Aorta (tissue), 5 donors: ENCODE measurements at places on chromosomes 3 and 15.

DNA sequence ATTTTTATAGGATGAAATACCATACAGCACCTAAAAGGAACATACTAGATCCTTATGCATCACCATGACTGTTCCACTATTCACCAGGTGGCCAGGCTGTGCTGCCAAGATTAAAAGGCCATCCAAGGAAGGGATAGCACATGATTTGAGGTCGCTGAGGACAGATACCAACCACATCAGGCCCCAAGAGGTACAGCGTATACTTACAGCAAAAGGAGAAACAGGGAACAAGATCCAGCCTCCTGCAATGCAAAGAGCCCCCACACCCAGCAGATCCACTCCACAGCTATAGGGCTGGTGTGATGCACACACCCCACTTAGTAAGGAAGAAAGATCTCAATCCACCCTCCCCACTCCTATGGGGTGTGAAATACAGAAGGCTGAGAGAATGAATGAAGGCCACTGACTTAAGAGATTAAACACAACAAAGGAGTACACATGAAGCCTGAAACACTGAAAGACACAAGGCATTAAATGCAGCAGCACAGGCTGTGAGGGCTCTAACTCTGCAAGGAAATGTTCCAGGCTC is 32.0 kb upstream of the ZNF445 start:
- no peak for DNase-seq

- no peak for DNase-seq
Measured at GRCh38 chr15:74221399-74222239, 14.5 kb upstream of the CCDC33 start.

- DNase-seq = no peak
Measured at GRCh38 chr15:57495041-57495440, 96.7 kb upstream of the MYZAP start.

- no peak for DNase-seq
Measured at GRCh38 chr3:4241595-4242170, 61.5 kb upstream of the SETMAR start.

DNA sequence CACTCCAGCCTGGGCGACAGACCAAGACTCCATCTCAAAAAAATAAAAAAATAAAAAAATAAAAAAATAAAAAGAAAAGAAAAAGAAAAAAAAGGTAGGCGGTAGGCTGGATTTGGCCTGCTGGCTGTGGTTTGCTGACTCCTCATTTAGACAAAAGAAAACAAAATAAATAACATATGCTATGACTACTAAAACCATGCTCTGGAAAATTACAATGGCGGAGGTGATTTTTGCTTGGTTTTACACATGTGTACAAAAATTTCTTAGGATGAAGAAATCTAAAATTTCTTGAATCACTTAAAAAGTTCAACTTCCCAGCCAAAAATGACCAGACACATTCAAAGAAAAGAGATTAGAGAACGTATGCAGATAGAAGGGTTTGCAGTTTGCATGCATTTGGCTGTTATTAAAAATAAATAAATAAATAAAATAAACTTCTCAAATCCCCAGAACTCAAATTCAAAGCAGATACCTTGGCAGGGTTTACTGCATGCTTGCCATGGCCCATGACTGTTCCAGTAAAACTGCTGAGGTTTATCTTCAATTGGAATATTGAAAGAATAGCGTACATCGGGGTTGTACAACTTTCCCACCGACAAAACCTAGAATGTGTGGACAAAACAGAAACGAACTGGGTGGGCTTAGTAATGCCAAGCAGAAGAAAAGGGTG is 65.9 kb downstream of the ADAMTS9 start:
- DNase-seq = no peak

DNA sequence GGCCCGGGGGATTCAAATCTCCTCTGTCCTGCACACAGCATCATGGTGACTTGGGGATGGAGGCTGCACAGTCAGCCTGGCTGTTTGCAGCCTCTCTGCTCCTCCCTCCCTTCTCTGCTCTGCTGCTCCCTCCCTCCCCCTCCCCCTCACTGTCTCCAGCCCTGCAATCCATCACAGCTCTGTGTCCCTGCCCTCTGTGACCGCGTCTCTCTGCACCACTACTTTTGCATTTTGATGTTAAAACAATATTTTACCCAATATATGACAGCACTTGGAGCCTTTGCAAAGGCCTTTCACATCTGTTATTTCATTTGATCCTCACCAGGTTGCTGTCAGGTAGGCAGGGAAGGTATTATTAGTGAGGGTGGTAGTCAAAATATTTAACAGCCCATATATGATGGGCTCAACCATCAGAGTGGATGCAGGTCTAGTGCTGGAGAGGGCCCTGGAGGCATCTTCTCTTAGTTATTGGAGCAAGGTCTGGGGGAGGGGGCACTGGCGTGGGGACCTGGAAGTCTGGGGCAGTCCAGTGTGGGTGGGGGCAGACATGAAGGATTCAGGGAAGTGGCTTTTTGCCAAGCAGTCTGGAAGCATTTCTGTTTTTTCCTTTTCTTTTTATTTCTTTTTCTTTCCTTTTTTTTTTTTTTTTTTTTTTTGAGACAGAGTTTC is 16.3 kb upstream of the VPS8 start:
- DNase-seq = no peak

GRCh38 chr3:155504682-155505081 is 211.2 kb upstream of the STRIT1 start:
- no peak for DNase-seq

GRCh38 chr3:114892131-114892879 is 254.8 kb downstream of the ZBTB20 start:
- DNase-seq = no peak

DNA sequence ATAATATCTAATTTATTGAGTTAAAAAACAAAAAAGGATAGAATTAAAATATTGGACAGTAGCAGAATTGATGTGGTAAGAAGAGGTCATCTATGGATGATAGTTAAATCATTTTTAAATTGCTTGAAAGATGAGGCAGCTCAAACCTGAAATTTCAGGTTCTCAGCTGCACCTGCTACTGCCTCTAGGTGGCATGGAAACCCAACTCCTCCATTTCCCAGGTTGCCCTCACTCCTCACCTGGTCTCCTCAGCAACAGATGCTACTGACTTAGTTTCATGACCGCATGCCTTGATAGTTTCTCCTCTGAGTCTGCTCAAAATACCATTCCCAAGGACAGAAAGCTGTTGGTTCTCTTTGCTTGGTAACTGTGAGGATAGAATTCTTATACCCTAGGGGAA is 148.1 kb downstream of the ABHD5 start:
- no peak for DNase-seq

DNA sequence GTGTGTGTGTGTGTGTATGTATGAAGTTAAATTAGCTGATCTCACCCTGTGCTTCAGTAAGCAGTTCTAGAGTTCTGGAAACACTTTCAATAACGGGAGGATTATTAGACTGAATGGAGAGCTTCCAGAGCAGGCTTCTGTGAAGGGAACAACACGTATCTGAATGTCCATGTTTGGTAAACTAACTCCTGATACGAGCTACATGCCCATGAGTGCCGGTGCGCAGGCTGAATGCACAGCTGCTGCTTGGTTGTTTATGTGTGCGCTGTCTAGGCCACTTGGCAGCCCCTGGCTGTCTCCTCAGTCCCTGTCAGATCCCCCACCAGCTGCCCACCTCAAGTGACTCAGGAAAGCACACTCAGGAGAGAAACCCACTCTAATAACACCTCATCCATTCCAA is 137.0 kb downstream of the EPHB1 start:
- no peak for DNase-seq

- no peak for DNase-seq
Measured at GRCh38 chr15:68812597-68813431, 7.9 kb downstream of the ANP32A start.

DNA sequence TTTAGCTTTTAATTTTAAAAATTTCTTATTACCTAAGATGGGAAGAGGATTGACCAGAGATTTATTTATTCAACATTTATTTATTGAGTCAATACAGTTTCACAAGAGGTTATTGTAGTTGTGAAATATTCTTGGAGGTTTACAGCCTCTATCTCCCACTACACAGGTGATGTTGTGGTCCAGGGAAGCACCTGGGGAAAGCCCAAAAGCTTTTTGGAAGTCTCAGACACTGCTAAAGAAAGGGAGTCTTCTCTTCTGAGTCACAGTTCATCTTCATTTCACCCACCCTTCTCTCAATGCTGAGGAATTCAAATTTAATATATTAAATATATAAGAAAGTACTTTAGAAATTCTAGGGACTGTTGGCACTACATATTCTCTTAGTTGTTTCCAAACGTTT is 41.8 kb downstream of the SERPINI1 start:
- no peak for DNase-seq

GRCh38 chr3:74080056-74080461 is 455.3 kb upstream of the PDZRN3 start:
- no peak for DNase-seq

DNA sequence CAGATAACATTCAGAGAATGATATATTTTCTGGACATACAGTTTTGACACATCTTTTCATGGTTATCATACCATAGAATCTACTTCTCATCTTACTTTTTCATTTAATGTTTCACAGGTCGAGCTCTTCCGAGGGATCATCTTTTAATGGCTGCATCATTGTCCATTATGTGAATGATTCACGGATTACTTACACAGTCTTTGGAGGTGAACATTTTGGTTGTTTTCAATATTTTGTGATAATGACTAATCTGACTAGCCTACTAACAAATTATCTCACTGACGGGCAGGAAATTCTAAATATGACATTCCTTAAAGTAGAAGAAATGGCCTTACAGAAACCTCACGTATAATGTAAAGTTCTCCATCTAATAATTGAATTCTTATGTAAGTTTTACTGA is 209.1 kb upstream of the STRIT1 start:
- no peak for DNase-seq

GRCh38 chr3:101066711-101067129 is 73.5 kb upstream of the ABI3BP start:
- no peak for DNase-seq

GRCh38 chr3:134163096-134163495 is 87.6 kb downstream of the RYK start:
- DNase-seq = no peak

DNA sequence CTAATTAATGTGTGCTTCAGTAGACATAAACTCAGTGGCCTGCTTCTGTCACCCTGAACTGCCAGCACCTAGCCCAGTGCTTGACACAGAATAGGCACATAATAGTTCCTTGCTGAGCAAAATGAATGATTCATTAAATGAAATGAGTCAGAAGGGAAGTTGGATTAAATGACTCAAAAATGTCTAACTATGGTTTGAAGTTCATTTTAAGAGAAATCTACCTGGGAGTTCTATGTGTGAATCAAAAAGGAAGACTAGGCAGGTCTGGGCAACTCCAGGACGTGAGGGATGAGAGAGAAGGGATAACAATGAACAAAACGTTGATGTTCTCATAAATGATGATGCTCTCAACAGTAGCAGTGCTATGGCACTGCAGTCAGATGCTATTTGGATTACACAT is 175.0 kb downstream of the CFAP20DC start:
- DNase-seq = no peak
